ENCODE measurements at places on chromosomes 4 and X.
A peak's percentile ranks its signal among the peaks of the same experiment; 100 is the strongest.

DNA sequence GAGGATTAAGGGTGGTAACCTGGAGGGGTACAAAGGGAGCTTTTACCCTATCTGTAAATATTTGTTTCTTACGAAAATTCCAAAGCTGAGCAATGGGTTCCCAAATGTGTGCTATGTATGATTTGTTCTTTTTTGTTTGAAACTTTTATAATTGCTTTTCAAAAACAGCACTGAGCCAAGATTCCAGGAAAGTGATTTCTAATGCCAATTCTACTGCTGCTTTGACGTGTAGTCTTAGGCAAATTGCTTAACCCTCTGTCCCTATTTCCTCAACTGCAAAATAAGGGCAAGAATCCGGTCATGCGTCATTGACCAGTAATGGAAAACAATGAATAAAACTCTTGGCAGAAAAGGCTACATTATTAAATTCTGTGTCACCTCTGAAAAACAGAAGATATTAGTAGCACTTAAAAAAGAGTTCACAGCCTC, 454.7 kb downstream of the IL15 start:
- DNase-seq = no peak

DNA sequence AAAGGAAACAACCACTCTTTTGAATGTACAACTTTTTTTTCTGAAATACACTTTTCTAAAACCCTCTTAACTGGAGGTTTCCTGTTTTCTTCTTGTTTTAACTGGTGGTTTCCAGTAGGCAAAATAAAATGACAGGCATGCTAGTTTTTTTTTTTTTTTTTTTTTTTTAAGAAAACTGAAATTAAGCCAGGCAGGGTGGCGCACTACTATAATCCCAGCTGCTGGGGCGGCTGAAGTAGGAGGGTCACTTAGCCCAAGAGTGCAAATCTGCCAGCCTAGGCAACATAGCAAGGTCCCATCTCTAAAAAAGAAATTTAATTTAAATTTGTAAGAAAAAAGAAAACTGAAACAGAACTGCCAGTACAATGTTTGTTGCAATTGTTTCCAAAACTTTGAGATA, 44.0 kb downstream of the TMEM144 start:
- no peak for DNase-seq

DNA sequence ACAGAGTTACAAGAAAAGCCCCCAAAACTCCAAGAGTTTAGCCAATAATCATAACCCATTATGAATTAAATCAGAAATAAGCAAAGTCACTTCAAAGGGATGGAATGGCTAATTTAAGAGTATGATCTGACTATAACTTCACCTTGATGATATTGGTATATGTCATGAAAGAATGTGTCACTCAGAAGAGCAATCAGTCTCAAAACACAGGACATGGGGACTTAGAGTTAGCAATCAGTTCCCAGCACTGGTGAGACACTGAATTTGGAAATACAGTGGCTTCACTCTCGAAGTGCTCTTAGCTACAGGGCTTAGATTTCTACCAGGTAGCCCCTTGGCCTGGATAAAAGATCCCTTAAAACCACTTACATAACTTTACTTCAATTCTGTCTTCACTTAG, 65.7 kb upstream of the EXOC1L start:
- no peak for DNase-seq

- no peak for DNase-seq
Measured at GRCh38 chr4:176601124-176601523, 191.6 kb downstream of the VEGFC start.

DNA sequence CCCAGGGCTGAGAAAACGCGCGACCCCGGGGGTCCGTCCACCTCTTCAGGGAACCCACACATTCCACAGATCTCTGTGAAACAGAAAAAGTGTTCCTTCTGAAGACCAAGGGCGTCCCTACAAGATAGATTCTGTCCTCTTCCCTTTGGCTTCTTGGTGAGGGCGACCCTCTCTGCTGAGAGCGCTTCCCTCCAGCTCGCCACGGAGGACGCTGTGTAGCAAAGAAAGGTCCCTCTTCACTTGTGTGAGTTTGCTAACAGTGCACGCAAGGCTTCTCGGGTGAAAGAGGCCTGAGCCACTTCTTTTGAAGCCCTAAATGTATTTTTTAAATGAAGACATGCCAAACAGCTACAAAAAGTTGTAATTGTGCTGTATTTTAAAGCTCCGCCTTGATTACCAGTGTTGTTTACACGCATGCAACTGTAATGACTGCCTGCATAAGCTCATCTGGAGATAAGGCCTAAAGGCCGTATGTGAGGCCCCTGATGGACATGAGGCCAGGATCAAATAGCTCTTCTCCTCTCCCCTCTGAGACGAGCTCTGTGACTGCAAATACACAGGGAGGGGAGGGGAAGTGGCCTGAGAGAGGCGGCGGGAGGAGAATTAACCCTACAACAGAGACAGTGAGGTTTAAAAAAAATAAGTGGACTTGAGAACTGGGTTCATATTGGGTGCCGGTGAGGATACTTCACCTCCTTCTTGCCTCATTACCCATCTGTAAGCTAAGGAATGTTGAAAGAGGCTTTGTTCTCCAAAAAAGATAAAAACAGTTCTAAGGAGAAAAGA, 95.5 kb downstream of the SOWAHB start:
- peak; percentile 43 for DNase-seq

- no peak for DNase-seq
Measured at GRCh38 chr4:107808572-107808971, 16.2 kb upstream of the SGMS2 start.

- no peak for DNase-seq
Measured at GRCh38 chr4:179755322-179755721, 2313.1 kb upstream of the AGA start.

- DNase-seq = no peak
Measured at GRCh38 chr4:8556341-8557150, 23.6 kb upstream of the GPR78 start.

DNA sequence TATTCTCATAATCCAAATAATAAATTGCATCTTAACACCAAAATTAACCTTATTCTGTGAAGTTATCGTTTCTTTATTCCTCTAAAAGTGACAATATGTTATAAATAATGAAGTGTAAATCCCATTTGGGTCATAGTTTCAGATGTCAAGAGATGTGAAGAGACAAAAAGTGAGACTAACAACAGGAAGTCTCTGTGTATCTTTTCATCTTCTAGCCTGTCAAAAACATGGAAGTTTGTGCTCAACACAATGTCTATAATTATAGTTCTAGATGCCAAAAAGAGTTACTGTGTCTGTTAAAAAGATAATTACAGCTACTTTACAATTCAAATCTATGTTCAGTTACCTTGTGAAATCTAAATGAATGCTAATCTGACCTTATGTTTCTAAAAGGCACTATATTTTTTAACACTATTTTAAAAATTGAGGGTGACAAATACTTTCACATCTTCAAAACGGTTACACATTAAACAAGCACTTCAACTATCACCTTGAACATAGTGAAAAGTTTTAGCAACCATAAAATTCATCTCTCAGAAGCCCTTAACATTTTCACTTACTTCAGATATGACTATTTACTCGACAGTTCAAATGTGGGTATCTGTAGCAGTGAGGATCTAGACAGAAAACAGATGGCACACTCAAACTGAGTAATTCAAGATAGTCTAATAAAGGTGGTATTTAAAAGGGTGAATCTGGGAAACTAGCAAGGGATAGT, 509.8 kb downstream of the ARAP2 start:
- no peak for DNase-seq

GRCh38 chr4:52051615-52052474, 741 bp downstream of the SPATA18 start:
- peak; percentile 89 for DNase-seq

DNA sequence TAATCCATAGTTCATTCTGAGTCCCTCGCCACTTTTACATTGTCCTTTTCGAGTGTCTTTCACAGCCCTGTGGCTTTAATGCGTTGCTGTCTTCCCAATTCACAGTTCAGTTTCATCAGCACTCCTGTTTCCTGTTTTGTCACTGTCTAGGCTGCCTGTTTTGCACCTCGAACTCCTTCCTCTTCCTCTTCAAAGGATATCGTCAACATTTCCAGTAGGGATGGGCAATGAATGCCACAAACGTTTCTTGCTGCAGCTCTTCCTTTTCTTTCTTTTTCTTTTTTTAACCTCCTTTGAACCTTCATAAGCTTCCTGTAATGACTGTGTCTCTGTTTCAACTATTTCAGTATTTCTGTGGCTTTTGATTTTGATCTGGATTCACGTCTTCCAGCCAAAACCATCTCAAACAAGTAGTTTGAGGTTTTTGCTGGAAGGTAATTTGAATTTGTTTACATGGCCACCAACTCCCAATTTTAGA, 105.4 kb downstream of the ANXA3 start:
- no peak for DNase-seq

DNA sequence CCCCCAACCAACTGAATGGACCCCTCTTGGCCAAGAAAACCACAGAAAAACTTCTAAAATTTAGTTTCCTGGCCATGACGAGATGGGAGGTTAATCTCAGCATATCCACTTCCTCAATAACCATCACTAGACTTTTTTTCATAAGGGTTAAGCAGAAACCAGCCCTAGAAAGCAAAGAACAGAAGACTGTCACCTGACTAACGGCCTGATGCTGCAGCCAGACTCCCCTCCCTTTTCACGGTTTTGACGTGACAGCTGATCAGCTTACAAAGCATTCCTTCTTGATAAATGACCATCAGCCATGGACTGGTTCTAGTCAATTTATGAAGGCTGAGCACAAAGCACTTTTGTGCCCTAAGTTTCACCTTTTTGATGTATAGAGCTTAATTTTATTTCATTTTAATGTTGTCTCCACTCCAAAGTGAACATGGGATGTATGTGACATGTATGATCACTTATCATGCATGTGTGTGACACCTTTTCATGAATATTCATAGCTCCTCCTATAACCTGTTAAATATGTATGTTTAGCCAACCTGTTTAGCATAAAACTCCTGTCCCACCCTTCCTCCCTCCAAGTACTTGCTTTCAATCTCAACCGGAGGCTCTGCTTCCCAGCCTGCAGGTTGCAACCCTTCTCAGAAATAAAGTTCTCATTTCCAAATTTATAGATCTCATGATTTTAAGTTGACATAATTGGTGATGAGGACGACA, 56.3 kb downstream of the SERTM2 start:
- no peak for DNase-seq

DNA sequence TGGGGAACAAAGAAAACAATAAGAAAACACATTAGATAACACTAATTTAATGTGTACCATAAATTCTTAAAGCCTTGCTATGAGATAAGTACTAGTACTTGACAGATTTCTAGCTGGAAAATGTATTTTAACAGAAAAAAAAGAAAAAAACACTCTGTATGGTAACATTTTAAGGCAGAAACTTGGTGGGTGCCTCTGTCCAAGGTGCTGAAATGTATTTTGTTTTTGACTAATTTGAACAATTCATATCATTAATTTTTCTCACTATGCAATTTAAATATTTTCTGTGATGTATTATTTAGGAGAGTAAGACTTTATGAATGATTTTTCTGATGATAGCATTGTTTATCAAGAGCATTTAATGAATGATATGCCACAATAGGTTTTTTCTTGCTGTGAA, 107.5 kb downstream of the GABRG1 start:
- DNase-seq = no peak

- DNase-seq = no peak
Measured at GRCh38 chr4:39631700-39632079, 7.0 kb downstream of the SMIM14 start.
